ENCODE measurements at places on chromosomes 5 and 9.

DNA sequence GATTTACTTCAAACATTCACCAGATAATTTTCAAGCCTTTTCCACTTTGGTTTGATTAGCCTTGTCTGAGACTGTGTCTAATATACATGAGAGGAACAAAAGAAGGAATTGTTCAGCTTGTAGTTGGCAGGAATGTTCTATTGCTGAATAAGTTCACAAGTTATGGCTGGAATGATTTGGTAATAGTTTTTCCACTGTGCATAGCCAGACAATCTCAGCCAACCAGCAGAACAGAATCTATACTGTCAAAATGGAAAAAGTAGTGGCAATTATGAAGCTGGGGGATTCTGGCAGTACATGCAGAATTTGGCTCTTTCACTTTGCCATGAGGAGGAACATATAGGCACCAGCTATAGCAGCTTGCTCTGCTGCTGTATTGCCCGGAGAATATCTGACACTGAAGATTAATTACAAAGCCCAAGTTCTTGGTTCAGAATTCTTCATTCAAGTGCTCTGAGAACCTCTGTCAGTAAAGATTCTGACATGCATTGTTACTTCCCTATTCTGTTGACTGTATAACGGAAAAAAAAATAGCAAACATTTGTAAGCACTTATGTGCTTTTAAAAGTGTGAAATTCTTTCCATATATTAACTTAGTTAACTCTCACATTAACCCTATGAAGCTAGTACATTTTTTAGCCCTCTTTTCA lies 150.6 kb downstream of the PRR16 start:
- no peak for DNase-seq

- DNase-seq, result no peak
Observed at GRCh38 chr5:5350101-5350500, 72.4 kb upstream of the ICE1 start.

DNA sequence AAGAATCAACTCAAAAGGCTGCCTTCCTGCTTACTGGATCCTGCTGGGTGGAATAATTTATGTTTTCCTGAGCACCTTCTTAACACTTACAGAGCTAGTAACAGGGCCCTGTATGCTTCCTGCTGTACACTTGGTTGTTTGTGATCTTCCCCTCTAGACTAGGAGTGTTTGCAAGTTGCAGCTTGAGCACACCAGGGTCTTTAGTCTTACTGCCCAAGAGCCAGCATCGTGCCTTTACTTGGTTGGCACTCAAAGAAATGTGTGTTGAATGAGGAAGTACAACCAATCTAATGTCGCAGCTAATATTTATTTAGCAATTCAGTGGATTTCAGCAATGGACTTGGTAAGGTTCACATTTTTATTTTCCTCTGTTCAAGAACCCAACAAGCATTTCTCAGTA lies 57.5 kb upstream of the HAND1 start:
- DNase-seq, result no peak

- no peak for DNase-seq
Observed at GRCh38 chr5:74056789-74057164, 430.8 kb downstream of the ARHGEF28 start.

GRCh38 chr9:121636341-121636865 lies 15.0 kb upstream of the DAB2IP start:
- DNase-seq, result no peak

GRCh38 chr5:93431250-93431649 lies 149.8 kb downstream of the NR2F1-AS1 start:
- no peak for DNase-seq

- no peak for DNase-seq
Observed at GRCh38 chr9:96137671-96138429, 164.1 kb downstream of the HSD17B3 start.

GRCh38 chr5:1670351-1670750 lies 129.3 kb downstream of the MRPL36 start:
- DNase-seq, result no peak

DNA sequence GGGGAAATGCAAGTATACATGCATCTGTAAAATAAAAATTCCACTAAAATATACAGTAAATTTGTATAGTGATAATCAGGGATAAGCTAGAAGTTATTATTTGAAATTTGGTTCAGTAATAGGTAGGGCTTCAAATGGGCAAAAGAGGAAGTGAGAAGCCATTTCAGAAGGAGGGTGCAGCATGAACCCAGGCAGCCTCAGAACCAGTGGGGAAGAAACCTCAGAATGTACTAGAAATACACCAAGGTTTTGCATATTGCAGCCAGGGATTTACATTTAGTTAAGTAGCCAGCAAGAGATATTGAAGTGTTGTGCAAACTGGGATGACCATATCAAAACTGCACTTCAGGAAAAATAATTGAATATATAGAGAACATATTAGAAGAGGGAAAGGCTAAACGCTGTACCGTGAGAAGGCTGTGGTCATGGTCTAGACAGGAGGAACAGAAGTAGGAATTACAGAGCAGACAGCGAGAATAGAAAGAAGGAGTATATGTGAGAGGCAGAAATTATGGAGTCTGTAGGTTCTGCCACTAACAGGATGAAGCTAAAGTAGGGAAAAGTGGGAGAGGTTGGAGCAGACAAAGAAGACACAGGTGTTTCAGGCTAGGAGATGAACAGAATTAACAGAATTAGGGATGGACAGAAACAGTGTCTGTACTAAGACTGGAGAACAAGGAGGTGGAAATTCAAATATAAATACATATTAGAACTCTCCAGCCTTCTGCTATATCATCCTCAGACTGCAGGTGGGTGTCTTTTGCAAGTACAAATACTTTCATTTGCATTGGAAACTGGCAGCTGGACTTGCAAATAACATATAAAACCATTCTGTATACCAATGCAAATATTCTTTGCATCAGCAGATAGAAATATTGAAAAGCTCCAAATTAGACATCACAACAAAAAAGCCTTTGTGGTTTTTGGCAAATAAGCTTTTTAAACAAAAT lies 335.6 kb downstream of the ZNF608 start:
- DNase-seq, result peak; percentile 13

DNA sequence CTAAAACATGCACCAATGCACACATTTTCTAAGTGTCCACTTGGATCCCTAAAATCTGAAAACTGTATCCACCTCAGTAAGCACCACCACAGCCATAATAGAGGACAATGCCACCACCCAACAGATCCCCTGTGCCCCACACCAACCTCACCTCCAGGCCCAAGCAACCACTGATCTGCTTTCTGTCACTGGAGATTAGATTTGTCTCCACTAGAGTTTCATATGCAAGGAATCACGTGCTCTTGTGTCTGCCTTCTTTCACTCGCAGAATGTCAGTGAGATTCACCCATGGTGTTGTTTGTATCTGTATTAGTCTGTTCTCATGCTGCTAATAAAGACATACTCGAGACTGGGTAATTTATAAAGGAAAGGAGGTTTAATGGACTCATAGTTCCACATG lies 216.1 kb upstream of the WWC1 start:
- DNase-seq, result no peak

GRCh38 chr5:176541338-176542134 lies 4.3 kb upstream of the RNF44 start:
- no peak for DNase-seq
